ENCODE measurements at places on chromosomes 16 and 17. TPM values are rescaled to one million over a fixed set of nuclear protein-coding genes. Genes with fewer than 3 reads are reported as not detected.

Gene TP53TG3F
- not detected for total RNA-seq

Gene CACNA1G
- 0.33 TPM for total RNA-seq

Gene LDHD
- total RNA-seq = 7.6 TPM

- DNase-seq = no peak
Measured at GRCh38 chr17:57420734-57421717, 164.7 kb downstream of the MSI2 start.

DNA sequence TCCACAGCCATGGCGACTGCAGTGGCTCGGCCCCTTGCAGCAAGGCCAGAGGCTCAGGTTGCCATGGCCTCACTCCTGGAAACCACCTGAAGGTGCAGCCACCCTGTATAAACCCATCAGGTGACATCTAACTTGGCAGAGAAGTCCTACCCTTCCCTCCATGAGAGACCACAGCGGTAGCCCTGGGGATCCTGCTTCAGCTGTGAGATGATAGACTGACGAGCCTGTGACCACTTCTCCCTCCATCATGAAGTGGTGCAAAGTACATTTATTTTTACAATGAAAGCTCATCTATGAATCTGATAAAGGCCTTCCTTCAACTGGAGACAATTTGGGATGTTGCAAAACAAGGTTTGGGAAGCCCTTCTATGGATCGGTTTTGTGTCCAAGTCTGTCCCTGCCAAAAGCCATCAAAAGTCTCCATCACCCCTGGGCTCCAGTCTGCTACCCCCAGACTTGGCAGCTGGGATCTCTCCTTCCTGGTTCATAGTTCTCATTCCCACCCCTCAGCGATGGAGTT, 1.8 kb downstream of the ZACN start:
- no peak for DNase-seq

- DNase-seq = no peak
Measured at GRCh38 chr17:40522961-40523310, 21.5 kb upstream of the TNS4 start.

GRCh38 chr16:13109171-13109570, 207.8 kb downstream of the SHISA9 start:
- no peak for DNase-seq

DNA sequence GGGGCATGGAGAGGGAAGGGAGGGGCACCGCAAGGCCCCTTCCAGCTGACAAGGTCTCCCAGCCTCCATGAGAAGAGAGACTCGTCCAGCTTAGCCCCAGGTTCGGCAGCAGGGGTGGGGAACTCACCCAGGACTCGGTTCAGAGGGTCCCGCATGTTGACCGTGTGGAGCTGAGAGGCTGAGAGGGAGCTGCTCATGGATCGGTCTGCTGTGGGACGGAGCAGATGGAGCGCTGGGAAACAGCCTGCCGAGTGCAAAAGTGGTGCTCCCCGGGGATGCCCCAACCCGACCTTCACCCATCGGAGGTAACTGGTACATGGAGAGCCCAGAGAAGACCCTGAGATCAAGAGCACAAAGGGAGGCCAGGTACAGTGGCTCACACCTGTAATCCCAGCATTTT, 4.9 kb downstream of the CSF3 start:
- DNase-seq = no peak

- DNase-seq = no peak
Measured at GRCh38 chr16:30474074-30474452, 1.5 kb downstream of the ITGAL start.

- DNase-seq = no peak
Measured at GRCh38 chr17:47789611-47790561, 31.7 kb downstream of the OSBPL7 start.

DNA sequence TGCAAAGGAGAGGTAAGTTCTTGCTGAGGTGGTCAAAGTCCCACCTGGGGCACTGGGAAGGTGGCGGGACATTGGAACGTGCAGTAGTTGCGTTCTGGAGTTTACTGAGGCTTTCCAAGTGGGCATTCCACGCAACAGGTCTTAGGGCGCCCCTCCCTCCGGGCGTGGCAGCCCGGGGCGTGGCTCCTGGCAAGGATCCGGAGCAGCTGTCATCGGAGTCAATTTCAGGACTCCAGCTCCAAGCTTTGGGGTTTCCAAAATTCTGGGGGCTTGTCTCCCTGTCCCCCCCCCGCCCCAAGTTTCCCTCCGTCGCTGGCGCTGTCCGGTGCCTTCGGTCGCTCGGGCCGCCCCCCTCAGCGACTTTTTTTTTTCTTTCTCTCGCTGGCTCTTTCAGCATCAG, 43.1 kb upstream of the AMZ2 start:
- DNase-seq = no peak

DNA sequence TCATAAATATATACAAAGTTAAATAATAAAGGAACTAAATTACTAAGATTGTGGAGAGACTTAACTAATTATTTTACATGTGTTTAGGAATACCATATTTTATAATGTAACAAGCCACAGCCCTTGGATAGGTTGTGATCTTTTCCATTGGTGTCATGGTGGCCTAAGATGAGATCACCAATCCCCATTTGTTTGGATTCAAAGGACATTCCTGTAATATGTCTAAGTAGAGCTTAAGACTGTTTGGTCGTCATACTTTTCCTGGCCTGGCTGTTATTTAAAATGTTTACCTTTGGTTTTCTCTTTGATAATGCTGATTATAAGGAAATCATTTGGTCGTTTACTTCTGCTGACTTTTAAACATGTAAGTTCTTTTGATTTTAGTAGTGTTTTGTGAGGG, 118.1 kb downstream of the NLK start:
- DNase-seq = no peak
